ENCODE measurements at places on chromosomes 7 and 10. TPM values are rescaled to one million over a fixed set of nuclear protein-coding genes. Genes with fewer than 3 reads are reported as not detected.
A peak's percentile ranks its signal among the peaks of the same experiment; 100 is the strongest.

DNA sequence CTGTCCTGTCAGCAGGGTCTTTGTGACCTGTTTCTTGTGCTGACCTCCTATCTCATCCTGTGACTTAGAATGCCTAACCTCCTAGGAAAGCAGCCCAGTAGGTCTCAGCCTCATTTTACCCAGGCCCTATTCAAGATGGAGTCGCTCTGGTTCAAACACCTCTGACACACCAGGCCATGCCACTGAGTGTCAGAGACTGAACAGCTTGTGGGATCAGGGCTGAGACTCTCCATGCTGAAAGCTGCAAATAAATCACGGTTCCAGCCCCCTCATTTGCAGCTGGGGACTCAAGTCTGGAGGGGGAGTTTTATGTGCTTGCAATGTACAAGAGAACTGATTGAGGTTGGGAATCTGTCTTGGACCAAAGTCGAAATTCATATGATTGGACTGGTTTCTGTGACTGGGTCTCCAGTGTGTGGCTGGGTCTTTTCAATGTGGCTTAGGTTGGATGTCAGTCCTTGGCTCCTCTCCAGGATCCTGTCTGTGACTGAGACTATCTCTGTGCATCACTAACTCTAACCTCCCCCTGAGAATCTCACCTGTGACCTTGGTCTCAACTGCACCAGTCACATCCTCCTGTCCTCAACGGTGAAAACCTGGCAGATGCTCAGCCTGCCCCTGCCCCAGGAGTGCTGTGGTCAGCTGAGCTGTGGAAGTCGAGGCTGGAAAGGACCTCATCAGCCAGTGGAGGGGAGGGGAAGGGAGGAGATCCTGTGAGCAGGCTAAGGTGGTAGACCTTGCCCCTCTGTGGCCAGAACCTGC is 11.7 kb downstream of the PRF1 start:
- DNase-seq = no peak

- no peak for DNase-seq
Observed at GRCh38 chr10:79491143-79491835, 21.0 kb upstream of the EIF5AL1 start.

The CTAGE15 gene
- not detected for polyA plus RNA-seq

The CDC14C gene
- not detected for polyA plus RNA-seq

- DNase-seq = peak; percentile 11
Observed at GRCh38 chr7:39073432-39073831, 95.7 kb downstream of the POU6F2 start.

DNA sequence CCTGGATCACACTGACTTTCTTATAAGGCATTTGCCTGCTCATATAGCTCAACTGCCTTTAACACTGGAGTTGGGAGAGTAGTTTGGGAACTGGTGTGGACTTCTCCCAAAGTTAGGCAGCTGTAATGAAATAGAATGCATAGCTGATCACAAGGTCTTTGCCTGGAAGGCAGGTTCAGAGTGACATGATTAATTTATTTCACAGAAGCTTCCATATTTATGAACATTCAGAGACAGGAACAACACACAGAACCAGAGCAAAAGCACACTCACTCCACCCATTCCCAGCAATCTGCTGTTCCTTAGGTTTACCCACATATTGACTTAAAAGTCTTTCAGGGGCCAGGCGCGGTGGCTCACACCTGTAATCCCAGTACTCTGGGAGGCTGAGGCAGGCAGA is 234.2 kb downstream of the REEP3 start:
- no peak for DNase-seq

DNA sequence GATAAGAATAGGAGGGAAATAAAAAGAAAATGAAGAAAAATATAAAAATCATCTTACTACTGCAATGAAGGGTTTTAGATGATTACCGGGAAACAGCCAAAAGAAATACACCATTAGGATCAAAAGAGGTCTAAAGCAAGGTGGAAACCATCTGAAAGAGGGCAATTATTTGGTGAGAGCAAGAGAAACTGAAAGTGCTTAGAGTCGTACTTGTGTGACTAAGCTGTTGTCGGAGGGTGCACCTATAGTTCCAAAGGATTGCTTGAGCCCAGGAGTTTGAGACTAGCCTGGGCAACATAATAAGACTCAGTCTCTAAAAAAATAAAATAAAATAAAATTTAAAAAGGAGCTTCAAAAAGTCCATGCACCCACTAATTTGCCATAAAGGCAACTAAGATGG is 169.5 kb downstream of the DKK1 start:
- no peak for DNase-seq

Measured in forelimb muscle (tissue), 1 donor.